ENCODE measurements at places on chromosomes 7 and 10.

DNA sequence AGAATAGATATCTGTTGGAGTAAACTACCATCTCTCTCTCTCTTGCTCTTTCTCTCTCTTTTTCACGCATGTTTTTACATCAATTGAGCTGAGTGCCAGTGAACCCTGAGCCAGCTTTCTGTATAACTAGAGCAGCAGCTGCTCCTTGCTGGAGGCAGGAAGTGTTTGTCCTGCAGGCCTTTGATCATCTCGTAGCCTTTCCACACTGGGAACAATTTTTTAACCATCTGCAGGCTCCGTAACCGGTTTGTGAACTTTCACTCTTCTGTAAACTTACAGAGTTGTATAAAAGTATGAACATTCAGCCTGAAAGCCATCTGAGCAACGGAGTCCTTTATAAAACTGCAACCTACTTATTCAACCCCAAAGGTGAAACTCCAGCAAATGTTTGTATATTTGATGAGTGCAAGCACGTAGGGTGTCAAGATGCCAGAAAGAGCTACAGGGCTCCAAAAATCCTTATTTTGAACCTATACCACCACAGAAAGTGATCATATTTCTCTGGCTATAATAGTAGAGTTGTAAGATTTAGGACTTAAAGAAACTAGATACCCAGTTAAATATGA is 162.8 kb upstream of the NFE2L3 start:
- peak; percentile 67 for DNase-seq

- DNase-seq, result no peak
Observed at GRCh38 chr7:31120800-31121513, 68.8 kb downstream of the ADCYAP1R1 start.

DNA sequence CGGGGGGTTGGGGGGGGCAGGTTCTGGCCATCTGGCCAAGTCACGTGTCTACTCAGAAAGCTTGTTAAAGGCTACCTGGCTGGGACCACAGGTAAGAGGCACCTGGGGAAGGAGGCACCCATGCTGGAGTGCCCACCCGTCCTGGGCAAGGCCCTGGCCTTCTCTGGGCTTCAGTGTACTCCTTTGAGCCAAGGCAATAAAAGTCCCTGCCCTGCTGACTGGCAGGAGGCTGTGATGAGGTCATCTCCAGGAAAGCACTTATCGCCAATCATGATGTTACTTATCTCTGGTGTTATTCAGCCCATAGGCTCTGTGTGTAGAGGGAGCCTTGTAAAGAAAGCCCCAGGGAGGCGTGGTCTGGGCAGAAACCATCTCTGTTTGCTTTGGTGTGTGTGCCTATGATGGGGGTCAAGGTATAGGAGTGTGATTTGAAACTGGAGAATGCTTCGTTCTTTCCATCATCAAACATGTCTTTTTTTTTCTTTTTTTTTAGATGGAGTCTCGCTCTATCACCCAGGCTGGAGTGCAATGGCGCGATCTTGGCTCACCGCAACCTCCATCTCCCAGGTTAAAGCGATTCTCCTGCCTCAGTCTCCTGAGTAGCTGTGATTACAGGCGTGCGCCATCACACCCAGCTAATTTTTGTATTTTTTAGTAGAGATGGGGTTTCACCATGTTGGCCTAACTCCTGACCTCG is 2.5 kb upstream of the CLDN4 start:
- peak; percentile 88 for DNase-seq

DNA sequence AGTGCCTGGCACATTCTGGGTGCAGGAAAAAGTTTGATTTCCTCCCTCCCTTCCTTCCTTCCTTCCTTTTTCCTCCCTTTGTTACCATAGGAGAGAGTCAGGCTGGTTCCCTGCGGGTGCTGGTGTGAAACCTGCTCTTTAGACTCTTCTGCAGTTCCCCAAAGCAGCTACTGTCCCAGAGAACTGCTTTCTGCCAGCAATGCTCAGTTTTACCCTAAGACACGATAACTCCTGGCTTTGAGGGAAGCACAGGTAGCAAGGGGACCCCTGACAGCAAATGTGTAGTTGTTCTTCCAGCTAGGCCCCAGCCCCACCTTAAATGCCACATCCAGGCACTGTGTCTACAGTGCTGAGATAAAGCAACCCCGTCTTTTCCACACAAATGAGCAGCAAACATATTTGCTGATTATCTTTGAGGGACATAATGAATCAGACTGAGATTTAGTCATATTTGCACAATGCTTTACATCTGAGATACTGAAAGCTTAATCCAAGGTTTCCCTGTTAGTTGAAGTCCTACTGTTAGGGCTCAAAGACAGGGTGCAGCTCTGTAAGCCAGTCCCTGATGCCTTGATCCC is 55.5 kb downstream of the MET start:
- DNase-seq, result no peak

DNA sequence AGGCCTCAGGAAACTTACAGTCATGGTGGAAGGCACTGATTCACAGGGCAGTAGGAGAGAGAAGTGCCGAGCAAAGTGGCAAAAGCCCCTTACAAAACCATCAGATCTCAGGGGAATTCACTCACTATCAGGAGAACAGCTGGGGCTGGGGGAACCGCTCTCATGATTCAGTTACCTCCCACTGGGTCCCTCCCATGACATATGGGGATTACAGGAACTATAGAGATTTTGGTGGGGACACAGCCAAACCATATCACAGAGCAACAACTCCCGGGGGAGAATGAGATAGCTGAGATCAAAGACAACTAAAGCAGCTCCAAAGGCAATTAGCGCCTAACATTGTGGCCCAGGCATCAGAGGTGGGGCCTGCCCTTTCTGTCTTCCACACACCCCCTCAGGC is 85.4 kb upstream of the VOPP1 start:
- no peak for DNase-seq

DNA sequence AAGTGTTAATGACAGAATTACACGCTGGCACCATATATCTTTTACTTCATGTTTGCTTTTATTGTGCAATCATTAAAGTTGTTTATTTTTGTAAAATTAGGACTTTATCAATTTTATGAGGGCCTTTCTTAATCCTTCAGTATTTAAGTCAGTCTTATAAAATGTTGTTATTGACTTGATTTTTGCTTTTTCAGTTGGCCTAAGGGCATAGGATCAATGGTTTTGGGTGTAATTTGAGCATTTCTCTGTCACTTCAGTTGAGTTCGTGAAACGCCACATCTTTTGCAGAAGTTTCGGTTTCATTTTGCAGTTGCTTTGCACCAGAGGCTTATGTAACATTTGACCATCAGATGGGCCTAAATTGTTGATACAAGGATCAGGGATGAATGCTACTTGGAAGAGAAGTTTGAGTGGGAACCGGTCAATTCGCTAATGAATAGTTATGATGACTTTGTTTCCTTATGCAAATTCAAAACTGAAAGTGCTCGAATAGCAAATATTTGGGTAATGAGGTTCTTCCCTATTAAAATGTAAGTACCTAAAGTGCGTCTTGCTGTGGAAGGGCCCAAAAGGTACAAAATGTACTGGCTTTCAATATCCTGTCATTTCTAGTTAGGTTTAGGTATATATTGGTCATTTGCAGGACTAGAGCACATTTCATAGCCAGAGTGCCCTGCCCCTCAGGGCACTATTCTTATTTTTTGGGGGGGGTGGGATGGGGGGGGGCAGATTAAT is 340.9 kb downstream of the LRMDA start:
- no peak for DNase-seq

GRCh38 chr7:20316706-20317105 is 14.0 kb upstream of the ITGB8 start:
- DNase-seq, result no peak

- no peak for DNase-seq
Observed at GRCh38 chr10:30041196-30042105, 17.9 kb downstream of the JCAD start.

DNA sequence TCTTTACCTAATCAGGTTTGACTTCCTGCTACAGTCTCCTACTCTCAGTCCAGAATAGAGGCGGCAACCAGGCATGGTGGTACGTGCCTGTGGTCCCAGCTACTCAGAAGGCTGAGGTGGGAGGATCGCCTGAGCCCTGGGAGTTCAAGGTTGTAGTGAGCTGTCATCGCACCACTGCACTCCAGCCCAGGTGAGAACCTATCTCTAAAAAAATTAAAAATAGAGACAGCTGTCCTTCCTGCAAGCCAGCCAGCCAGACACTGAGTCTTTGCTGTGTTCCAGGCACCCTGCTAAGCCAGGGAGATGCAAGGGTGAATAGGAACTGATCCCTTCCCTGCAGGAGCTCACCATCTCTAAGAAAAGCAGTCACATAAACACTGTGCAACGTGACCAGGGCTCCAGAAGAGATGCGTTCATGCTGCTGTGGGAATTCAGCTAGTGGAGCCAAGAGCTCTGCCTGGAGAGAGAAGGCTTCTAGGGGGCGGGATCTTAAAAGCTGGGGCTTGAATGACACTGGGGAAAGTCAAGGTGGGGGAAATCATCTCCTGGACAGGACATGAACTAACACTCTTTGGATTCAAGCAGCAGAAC is 22.1 kb upstream of the SLIT1 start:
- DNase-seq, result no peak

GRCh38 chr10:48934672-48935501 is 4.8 kb downstream of the LRRC18 start:
- no peak for DNase-seq

GRCh38 chr10:62647375-62648092 is 157.0 kb upstream of the ADO start:
- no peak for DNase-seq

GRCh38 chr10:96606216-96606615 is 19.4 kb upstream of the TM9SF3 start:
- DNase-seq, result no peak

GRCh38 chr7:31192986-31193385 is 140.9 kb downstream of the ADCYAP1R1 start:
- peak; percentile 79 for DNase-seq

GRCh38 chr7:123090456-123090855 is 95.0 kb upstream of the TAS2R16 start:
- DNase-seq, result no peak

DNA sequence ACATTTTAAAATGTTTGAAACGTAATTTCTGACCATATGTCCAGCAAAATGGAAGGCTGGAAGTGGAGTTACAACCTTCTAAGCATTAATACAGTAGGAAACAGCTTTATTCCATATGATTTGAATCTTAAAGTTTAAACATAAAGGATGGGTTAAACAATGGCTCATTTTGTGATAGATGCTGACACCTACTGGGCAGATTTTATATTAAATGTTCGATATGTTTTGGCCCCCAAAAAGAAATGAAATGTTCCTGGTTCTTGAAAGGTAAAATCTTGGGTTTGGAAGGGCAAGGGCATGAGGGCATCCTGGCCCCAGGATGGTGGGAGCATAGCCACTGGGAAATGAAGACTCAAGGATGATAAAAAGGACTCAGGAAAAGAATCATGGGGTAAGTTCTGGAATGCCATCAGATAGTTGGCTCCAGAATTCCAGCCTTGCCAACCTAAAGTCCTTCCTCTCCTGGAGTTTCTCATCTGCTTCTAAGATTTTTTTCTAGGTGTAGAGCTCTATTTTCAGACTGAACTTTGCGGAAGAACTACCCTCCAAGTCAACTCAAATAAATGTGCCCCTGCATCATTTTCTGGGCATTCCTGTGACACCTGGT is 34.6 kb upstream of the SLC35G1 start:
- DNase-seq, result no peak

Data from SHP77 (cell line).